ENCODE measurements at places on chromosomes 2 and 18.

DNA sequence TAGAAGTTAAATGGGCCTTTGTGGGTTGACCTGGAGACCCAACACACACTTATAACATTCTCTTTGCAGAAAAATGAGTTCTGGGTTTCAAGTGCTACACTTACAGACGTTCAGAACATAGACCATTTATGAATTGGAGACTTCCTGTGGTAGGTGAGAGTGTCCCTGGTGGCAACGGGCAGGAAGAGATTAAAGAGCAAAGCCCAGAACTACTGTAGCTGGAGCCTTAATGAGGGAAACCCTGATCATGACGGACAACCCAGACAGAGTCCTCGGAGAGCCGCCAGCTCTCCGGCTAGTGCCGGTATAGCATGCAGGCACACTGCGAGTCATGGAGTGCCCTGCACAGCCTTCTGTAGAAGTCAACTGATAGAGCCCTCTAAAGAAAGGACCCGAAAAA lies 44.5 kb upstream of the RMDN2 start:
- DNase-seq: no peak

GRCh38 chr18:41666231-41666630 lies 288.8 kb upstream of the PIK3C3 start:
- no peak for DNase-seq

DNA sequence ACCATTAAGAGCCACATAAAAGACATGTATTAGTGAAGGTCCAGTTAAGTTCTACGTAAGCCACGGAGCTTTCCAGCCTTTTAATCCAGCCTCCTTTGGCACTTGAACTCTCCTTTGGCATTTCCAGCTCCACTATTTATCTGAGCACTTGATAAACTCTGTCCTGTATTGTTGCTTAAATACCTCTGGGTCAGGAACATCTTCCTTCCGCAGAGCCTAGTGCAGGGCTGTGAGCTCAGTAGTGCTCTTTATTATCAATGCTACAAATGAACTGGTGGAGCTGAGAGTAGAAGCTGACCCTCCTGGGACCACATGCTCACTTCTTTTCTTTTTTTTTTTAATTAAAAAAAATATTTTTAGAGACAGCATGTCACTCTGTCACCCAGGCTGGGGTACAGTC lies 4.9 kb downstream of the STPG4 start:
- no peak for DNase-seq

DNA sequence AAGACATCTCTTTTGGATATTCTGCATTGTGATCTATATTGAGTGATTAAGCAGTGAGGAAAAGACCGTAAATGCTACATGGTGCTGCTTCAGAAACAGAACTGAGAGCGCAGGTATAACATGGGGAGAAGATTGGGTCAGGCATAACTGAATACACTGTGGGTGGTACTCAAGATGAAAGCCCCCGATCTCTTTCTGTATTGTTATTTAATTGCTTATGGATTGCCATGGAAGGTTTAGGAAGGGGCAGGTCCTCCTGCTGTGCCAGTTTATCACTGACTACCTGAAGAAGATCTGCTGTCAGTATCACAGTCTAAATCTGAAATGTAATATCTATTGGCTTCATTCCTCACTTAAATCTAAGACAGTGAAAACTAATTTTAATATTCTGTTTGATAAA lies 1568.7 kb upstream of the CELF4 start:
- no peak for DNase-seq

GRCh38 chr2:52314231-52314630 lies 1282.3 kb upstream of the NRXN1 start:
- no peak for DNase-seq

DNA sequence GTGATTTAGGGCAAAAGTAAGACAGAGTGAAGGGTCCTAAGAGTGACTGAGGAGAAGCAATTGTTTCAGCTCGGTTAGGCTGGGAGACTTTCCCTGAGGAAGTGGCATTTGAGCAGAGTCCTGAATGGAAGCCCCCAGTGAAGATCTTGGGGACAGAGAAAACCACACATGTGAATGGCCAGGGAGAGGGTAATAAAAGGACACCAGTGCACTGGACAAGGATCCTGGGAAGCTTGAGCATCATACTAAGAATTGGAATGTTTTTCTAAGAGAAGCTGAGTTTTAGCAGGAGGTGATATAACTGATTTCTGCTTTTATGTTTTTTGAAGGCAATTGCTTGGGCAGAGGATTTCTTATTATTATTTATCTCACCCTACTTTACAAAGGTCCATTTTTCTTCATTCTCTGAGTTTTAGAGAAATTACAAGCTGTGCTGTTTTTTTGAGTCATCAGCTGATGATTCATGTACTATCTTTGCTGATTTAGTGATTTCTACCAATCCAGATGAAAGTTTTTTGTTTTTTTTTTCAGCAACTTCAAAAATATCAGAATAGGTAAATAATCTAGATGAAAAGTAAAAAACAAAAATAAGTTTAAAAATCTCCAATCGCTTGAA lies 43.5 kb downstream of the MFSD6 start:
- DNase-seq: no peak

DNA sequence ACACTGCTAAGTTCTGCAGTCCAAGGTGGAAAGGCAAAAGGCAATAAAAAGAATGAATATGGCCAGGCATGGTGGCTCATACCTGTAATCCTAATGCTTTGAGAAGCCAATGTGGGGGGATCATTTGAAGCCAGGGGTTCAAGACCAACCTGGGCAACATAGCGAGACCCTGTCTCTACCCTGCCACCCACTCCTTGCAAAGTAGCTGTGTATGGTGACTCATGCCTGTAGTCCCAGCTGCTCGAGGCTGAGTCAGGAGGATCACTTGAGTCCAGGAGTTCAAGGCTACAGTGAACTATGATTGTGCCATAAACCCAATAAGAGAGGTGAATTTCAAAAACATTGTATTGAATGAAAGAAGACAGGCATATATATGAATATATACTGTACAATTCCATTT lies 2.4 kb downstream of the MYL12B start:
- DNase-seq: peak; percentile 69

DNA sequence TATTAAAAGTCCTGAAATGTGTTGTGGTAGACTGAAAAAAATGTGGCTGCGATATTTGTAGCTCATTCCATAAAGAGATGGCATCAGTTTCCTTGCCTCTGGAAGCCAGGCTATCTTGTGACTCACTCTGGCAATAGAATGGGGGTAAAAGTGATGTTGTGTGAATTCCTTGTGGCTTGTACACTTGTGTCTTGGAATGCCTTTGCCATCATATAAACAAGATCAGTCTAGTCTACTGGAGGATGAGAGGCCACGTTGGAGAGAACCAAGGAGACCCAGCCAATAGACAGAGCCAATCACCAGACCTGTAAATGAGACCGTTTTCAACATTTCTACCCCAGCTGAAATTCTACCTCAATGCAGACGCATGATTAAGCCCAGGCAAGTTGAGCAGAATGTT lies 254.1 kb downstream of the TRIB2 start:
- DNase-seq: no peak

DNA sequence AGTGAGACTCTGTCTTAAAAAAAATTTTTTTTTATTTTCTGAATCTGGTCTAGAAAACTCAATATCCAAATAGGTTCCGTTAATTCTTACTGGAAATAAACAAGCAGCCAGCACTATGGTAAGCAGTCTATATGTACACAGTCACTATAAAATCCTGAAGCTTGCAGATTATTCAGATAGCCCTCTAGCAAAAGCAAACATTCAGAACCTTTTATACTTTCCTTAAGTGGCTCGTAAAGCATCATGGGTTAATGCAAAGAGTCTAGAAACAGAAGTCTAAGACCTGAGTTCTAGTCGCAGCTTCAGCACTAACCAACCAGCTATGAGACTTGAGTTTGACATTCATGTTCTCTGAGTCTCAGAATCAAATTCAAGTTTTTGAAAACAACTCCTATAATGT lies 51.9 kb downstream of the SIGLEC15 start:
- DNase-seq: no peak

GRCh38 chr2:43133708-43134570 lies 92.5 kb downstream of the ZFP36L2 start:
- peak; percentile 87 for DNase-seq

- DNase-seq: no peak
These were observed 668.7 kb downstream of the SLC4A3 start for GRCh38 chr2:220296174-220296573.

DNA sequence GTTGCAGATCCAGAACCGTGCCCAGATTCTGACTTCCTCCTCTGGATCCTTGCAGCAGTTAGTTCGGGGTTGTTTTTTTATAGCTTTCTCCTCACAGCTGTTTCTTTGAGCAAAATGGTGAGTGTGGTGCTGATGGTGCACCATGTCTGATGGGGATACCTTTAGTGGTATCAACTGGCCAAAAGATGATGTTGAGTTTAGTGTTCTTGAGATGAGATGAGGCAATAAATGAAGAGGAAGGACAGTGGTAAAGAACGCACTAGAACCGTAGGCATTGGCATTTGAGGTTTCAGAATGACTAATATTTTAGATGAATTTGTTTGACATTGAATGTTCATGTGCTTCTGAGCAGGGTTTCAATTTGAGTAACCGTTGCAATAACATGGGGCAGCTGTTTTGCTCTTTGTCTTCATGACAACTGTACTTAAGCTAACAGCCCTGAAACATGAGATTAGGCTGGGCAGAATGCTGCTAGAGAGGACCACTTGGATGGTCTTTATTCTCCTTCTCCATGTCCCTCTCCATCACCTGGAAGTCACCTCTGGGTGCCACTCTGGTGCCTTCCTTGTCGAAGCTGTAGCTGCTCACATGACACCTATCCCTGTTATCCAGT lies 3.9 kb downstream of the CTLA4 start:
- no peak for DNase-seq

DNA sequence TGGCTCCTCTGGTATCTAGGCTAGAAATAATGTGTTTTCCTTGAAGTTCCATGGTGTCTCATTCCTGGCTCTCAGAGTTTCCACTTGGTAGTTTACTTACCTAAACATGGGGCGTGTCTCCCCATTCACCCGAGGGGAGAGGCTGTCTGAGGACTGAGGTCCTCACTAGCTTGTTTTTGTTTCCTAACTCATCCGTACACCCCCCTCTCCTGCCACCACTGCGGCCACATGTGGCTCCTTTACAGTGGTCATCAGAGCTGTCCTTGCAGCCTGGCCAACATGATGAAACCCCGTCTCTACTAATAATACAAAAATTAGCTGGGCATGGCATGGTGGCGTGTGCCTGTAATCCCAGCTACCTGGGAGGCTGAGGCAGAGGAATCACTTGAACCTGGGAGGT lies 106.0 kb downstream of the ASAP2 start:
- no peak for DNase-seq

DNA sequence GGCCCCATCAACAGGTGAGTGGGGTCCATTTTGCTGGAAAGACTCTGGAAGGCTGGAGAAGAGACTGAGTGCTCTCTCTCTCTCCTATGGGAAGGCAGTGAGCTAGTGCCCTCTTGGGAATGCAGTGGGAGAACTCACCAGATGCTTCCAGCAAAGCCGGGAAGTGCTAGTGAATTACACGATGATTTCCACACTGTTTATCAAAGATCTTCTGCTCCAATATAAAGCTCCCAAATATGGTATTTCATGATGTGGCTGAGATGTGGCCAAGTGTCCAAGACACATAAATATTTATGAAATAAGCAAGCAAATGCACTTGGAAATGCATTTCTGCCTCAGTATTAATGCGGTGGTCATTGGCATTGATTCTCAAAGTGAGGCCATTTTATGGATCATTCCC lies 135.9 kb downstream of the VAPA start:
- no peak for DNase-seq

DNA sequence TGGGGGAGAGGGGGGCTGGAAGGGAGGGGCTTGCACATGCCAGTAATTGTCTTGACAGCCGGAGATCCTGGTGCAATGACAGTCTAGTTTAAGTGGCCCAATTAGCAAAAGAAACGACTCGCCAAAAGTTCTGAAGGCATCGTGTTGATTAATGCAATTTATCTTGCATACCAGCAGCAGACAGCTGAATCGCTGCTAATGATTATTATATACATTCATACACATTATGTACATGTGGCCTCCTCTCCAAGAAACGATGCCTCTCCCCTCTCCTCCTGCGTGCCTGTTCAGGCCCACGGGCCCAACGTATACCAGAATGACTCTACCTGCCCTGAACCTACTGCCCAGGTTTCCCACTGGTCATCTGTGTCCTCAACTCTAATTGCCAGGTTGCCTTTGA lies 214.5 kb downstream of the CELF4 start:
- no peak for DNase-seq

GRCh38 chr2:134515137-134515536 lies 203.7 kb downstream of the TMEM163 start:
- no peak for DNase-seq
